ENCODE measurements at places on chromosomes 5 and 9. TPM values are rescaled to one million over a fixed set of nuclear protein-coding genes. Genes with fewer than 3 reads are reported as not detected.

ADGRV1 gene
- 13.0 TPM for total RNA-seq

F2R gene
- total RNA-seq, result 44.8 TPM

- DNase-seq, result no peak
Measured at GRCh38 chr5:124812771-124813358, 66.4 kb upstream of the ZNF608 start.

GRCh38 chr5:172553167-172553566, 87.9 kb upstream of the NEURL1B start:
- DNase-seq, result no peak

DNA sequence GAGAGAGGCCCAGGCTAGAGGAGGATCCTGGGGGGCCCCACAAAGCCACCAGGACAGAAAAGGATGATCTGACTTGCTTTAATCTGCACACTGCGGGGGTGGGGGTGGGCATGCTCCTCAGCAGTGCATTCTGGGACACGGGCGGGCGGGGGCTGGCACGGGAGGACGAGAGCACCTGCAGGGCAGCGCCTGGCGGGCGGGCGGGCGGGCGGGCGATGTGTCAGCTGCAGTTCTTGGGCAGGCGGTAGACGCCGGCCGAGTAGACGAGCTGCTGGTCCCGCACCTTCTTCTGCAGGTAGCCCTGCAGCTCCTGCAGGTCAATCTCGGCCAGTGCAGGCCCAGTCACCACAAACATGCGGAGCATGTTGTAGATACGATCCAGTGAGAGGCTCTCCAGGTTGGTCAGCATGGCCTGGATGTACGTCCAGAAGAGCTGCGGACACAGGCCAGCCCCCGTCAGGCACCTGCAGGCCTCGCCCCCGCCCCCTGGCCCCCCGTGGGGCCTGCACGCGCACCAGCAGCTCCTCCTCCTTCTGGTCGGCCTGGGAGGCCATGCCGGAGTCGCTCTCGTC, 3.0 kb upstream of the TMEM210 start:
- DNase-seq, result no peak

DNA sequence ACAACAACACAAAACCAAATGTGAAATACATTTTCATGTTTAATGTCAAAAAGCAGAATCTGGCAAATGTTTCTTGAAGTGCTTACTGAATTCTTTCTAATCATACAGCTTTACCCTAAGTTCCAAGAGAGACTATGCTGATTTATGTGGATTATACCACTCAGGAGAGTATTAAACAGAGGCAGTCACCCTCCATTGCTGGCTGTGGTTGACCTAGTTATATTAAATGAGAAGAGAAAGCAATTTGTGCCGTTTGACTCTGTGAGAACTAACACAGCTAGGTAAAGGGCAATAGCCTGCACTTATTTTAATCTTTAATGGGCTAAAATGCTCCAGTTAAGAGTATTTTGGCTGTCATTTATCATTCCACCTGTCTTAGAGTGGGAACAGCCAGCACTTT, 62.6 kb downstream of the ELL2 start:
- DNase-seq, result no peak

GRCh38 chr5:107154593-107154992, 516.1 kb downstream of the EFNA5 start:
- no peak for DNase-seq

GRCh38 chr9:79812507-79813257, 240.9 kb downstream of the TLE4 start:
- peak; percentile 10 for DNase-seq

GRCh38 chr5:68193481-68194036, 22.0 kb upstream of the PIK3R1 start:
- no peak for DNase-seq

DNA sequence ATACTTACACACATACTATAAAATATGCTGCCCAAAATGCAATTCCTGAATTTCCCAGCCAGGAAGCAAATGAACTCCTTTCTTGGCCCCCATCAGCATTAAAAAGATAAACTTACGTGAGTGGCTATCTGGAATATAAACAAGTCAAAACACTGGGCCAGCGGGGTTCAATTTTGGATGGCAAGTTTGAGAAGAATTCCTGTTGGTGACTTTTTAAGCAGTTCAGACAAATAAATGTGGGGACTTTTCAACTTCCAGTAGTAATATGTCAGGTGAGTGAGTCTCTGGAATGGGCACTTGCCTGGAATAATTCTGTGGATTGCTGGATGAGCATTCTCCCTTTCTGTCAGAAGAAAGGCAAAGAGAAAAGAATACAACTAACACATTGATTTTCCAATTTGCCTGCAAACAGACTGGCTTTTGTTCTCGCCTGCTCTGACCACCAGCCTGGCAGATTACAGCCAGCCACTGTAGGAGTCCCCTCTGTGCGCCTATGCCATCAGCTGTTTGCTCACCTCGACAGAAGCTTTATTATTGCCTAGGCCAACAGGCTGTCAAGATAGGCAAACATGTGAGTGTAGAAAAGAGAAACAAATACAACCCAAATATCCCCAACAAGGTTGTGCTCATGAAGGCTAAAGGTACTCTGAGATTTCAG, 78.6 kb downstream of the MRPS27 start:
- DNase-seq, result no peak

DNA sequence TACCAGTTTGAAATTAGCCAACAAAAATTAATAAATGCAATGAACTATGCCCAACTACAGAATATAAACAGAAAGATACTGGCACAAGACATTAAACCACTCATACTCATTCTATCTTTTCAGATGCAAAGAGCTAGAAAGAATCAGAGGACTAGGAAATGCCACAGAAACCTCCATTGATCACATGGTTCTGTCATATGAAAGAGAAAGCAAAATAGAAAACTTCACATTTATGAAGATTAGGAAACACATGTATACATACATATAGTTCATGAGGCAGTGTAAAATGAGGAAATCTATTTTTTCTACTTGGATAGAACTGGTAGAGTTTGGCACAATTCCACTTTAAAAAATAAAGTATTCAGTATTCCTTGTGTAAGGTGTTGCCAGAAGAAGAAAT, 275.1 kb upstream of the PTGER4 start:
- DNase-seq, result no peak

- no peak for DNase-seq
Measured at GRCh38 chr5:146059460-146060220, 45.7 kb downstream of the PLAC8L1 start.

DNA sequence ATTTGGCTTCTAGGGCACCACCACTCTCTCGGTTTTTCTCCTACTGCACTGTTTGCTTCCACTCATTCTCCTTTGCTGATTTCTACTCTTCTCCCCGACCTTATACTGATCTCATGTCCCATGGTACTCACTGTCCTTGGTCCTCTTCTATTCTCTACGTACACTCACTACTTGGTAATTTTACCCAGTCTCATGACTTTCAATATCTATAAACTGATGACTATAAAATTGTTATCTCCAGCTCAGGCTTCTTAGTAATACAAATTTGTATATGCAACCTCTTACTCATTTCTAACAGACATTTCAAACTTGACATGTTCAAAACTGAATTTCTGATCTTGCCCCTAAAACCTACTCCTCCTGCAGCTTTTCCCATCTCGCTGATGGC, 4.1 kb downstream of the RAPGEF6 start:
- DNase-seq, result no peak
